ENCODE measurements at places on chromosomes 7 and 10.
A peak's percentile ranks its signal among the peaks of the same experiment; 100 is the strongest.

- DNase-seq = no peak
These were observed 282.1 kb upstream of the LRGUK start for GRCh38 chr7:133845005-133845404.

GRCh38 chr7:129924602-129925001, 28.2 kb downstream of the UBE2H start:
- no peak for DNase-seq

DNA sequence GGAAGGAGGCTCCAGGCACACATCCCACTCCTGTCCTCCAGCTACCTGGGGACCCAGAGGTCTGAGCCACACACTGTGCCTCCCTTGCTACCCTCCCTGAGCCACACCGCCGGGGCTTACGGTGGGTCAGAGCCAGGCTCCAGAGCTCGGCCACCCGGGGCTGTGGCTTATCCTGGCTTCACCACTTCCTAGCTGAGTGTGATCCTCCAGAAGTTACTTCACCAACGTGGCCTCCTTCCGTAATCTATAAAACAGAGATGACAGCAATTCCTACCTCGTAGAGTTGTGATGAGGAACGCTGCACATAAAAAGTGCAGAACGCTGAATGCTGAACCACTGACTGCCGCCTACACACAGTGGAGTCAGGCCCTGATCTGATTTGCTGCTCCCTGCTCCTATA, 285.0 kb downstream of the PRPF18 start:
- DNase-seq = no peak

- DNase-seq = no peak
These were observed 97.7 kb upstream of the EFCAB10 start for GRCh38 chr7:105678811-105679495.

GRCh38 chr7:134782121-134782623, 2.7 kb downstream of the CALD1 start:
- no peak for DNase-seq

DNA sequence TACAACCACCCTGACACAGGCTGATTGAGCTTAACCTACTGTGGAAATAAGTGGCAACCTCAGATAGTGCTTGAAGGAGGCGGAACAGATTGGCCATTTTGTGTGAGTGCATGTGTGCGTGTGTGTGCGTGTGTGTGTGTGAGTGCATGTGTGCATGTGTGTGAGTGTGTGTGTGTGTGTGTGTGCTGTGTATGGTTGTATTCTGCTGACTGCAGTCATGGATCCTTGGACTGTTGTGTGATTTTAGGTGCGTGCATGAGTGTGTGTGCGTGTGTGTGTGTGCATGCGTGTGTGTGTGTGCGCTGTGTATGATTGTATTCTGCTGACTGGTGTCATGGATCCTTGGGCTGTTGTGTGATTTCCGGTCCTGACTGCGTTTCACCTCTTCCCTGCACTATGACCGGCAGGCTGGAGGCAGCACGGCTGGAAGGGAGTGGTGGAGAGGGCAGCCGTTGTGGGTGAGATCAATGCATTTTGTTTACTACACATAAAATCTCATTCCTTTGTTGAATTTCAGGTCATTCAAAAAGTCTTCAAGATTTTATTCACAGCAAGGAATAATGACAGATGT, 6.3 kb downstream of the IQCE start:
- DNase-seq = no peak

GRCh38 chr10:4111643-4112042, 326.6 kb upstream of the KLF6 start:
- no peak for DNase-seq

DNA sequence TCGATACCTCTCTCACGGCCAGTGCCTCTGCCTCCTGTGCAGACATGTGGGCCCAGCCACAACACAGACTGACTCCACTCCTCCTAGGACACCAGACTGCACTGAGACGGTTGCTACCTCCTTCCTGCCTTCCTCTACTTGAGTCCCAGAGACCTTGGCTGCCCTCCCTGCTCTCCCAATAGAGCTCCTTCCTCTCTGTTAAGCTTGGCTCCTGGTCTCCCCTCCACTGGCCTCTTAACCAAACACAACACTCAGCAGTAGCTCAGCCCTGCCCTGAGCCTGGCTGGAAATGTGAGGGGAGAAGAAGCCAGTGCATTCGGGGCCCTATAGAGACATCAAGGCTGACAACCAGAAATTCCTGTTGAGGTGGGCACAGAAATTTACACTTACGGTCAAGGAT, 102.0 kb downstream of the HTR5A start:
- DNase-seq = no peak

- no peak for DNase-seq
These were observed 937 bp upstream of the COBL start for GRCh38 chr7:51317582-51317910.

DNA sequence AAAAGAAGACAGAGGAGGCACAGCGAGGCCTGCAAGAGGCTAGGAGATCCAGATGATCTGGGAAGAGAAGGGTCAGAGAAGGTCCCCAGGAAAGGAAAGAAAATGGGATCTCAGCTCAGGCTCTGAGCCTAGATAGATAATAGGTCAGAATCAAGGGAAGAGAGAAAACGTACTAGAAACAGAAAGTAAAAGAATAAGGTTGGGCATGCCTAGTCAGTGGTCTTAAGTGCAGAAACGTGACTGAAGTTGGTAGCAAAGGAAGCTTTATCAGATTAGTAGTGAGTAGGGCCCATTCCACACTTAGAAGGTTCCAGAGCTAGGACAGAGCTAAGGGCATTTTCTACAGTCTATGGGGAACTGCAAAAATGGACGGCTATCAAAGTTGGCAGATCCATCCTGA, 84.8 kb upstream of the ASAH2 start:
- no peak for DNase-seq

GRCh38 chr7:1632916-1633785, 36.9 kb upstream of the ELFN1 start:
- no peak for DNase-seq

DNA sequence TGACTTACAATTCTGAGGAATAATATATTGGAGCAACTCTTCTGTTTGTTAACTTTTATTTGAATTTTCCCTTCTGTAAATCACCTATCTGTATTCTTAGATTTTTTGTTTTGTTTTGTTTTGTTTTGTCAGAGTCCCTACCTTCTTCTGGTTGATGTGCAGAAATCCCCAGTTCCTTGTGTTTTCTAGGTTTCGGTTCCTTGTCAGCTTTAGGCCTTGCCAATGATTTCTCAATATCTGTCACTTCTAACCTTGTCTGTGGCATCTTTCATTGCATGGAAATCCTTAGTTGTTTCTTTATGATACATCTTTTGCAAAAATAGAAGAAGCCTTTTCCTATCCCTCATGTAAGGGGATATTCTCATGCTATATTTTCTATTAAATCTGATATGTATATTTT, 21.7 kb upstream of the ST8SIA6 start:
- DNase-seq = no peak

DNA sequence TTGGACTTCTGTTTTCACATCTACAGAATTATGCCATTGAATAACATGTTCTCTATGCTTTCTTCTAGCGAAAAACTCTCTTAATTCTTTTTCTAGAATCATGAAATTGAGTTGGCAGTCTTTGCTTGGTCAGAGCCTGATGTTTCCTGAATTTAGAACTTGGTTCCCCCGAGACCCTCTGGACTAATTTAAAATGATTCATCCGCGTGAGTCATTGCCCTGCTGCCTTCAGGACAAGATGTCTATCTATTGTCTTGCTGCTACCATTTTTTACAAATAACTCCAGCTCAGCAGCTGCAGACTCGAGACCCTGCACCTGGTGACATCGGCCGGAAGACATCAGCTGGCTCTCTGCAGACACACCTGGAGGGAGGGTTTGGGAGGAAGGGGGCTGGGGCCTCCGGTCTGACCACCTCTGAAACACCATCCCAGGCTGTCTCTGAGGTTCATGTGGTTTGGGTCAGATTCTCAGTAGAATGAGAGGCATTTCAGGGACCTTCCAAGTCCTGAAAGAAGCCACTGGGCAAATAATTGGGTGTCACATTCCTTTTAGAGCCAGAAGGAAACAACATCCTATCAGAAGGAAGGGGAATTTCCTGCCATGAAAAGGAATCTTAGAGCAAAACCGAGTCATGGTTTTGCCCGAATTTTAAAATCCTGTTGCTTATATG, 20.9 kb upstream of the KLF6 start:
- peak; percentile 38 for DNase-seq

GRCh38 chr10:73743327-73743904, 756 bp upstream of the SEC24C start:
- no peak for DNase-seq

GRCh38 chr10:31765541-31765940, 163.1 kb downstream of the ARHGAP12 start:
- no peak for DNase-seq

GRCh38 chr7:50644586-50644985, 79.4 kb upstream of the DDC start:
- no peak for DNase-seq

GRCh38 chr7:44382459-44383265, 57.3 kb upstream of the CAMK2B start:
- DNase-seq = no peak

GRCh38 chr10:123382491-123382890, 228.3 kb downstream of the BUB3 start:
- no peak for DNase-seq

- DNase-seq = no peak
These were observed 66.6 kb upstream of the ZNF479 start for GRCh38 chr7:57198801-57199200.

- DNase-seq = no peak
These were observed 64.4 kb upstream of the ARID5B start for GRCh38 chr10:61836888-61837754.

DNA sequence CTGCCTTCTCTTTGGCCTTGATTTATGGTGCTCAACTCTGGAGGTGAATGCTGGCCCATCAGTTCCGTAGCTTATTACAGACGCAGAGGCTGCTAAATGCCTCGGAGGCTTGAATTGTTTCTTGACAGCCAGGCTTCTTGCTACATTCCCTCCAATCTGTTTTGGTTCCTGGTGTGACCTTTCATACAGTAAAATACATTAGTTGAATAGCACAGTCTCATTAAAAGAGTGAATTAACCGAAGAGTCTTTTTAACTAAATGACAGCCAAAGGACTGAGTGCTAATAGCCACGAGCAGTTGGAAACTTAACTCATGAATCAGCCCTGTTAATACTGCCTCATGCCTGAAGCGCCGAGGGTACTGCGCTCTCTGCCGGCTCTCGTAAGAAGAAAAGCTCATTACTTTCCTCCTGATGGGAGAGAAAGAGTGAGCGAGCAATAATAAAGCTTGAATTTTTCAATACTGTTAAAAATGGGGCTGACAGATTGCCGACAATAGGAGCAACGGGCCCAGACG, 236.4 kb upstream of the GPR26 start:
- DNase-seq = no peak

DNA sequence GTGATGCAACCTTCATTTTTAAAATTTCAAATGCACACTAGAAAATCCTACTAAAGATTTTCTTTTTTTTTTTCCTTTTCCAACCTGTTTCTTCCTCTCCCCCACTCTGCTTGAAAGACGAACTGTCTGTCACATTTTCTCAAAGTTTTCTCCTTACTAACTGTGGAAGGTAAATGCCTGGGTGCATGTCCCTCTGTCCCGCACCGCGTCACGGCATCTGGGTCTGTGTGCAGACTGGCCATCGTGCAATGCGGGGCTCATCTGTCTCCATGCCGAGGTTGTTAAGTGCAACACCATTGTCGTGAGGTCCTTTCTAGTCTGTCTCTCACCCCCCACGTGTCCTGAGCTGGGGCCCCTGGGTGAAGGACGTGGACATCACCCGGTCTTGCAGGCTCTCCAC, 28.4 kb downstream of the PFKFB3 start:
- DNase-seq = no peak

DNA sequence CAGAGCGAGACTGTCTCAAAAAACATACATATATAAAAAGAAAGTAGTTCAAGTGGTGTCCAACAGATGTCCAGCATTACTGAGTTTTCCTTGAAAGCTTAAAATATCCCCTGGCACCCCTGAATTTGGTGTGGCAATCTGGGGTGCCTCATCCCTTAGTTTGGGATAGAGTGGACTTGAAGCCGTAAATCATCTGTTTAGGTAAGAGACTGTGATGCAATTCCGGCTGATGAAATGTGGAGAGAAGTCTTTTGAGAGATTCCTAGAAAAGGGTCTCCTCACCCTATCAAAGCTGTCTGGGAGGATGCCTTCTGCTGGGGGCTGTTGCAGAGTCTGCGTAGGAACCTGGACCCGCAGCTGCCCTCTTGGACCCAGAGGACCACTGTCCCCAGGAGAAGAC, 408.0 kb downstream of the RPS24 start:
- DNase-seq = no peak

DNA sequence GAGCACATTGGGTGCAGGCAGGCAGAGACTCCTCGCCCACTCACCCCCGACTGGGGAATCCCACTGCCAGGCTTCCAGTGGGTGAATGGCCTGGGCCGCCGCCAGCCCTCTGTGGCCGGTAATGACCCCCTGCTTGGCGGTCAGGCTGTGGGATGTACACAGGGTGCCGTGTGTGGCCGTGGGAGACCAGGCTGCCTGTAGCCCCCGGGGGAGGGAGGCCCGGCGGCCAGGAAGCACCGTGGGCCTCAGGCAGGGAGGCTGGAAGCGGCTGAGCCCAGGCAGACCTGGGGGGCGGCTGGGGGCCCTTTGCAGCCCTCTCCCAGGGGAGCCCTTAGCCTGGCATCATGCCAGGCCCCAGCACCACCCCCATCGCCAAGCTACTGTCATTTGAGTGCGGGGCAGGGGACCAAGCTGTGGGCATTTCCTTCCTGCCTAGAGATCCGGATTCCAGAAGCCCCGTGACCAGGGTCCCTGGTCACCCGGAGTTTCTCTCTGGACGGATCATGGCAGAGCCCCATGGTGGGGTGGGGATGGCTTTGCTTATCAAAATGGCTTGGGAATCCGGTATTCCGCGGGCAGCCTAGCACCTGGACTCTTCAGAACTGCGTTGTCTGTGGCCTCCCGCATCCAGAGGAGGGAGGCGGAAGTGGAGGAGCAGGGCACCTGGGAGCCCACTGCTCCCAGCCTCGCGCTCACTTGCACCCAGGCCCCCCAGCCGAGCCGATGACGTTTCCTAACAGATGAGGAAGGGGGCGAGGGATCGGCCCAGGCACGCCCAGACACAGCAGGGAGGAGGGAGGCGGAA, 1.1 kb downstream of the TTYH3 start:
- DNase-seq = no peak

GRCh38 chr7:97454636-97455035, 277.2 kb upstream of the TAC1 start:
- no peak for DNase-seq

- peak; percentile 40 for DNase-seq
These were observed 58.2 kb upstream of the ANTXRL start for GRCh38 chr10:46228563-46229071.

GRCh38 chr10:71443676-71444075, 47.0 kb downstream of the CDH23 start:
- no peak for DNase-seq

- no peak for DNase-seq
These were observed 6.2 kb downstream of the VWA2 start for GRCh38 chr10:114245121-114245791.

All from activated CD4-positive, CD25-positive, alpha-beta regulatory T cell (primary cell).